Peyer's patch (tissue), 4 donors: ENCODE measurements at places on chromosomes 2 and 18. TPM values are rescaled to one million over a fixed set of nuclear protein-coding genes. Genes with fewer than 3 reads are reported as not detected.

Gene ALK
- 1.3 TPM for total RNA-seq

Gene RAPGEF4
- 2.8 TPM for total RNA-seq

Gene GLI2
- 0.18 TPM for total RNA-seq

Gene GRB14
- 1.7 TPM for total RNA-seq

Gene SDC1
- total RNA-seq = 180 TPM

Gene CFAP221
- total RNA-seq = 3.8 TPM

Gene PHOSPHO2
- total RNA-seq = 5.4 TPM

Gene KCNG2
- 3.8 TPM for total RNA-seq

Gene NCOA1
- total RNA-seq = 69.6 TPM

Gene LYPD6
- total RNA-seq = not detected

Gene GPR39
- 37.0 TPM for total RNA-seq

Gene TSPYL6
- total RNA-seq = not detected

DNA sequence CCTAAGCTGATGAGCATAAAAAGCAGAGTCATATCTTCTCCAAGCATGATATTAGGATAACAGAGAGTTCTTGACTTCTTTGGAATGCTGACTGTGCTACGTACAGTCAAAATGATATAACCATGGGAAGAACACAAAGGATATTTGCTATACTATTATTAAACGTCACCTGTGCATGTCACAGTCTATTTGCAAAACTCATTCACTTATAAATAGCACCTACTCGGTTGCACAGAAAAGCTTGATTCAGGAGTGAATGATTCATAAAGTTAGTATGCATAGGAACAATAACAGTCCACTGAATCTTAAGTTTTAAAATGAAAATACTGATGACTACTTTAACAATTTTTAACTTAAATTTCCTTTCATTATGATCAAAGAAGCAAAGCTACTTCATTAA, 83.3 kb downstream of the SP3 start:
- no peak for DNase-seq

DNA sequence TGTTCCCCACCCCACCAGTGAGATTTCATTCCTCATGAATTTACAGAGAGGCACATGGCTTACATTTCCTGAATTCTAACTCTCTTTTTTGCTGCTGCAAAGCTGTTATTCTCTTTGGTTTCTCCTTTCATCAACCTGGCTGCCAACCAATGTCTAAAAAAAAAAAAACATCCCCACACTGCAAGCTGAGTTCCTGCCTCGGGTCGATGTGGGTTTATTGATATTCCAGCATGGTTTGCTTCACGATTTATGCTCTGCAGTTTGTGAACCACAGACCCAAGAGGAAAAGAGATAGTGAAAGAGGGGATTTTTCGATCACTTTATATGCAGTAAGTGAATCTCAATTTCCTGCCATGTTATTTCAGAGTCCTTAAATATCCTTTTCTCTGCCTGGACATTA, 363.6 kb downstream of the LPIN1 start:
- no peak for DNase-seq

DNA sequence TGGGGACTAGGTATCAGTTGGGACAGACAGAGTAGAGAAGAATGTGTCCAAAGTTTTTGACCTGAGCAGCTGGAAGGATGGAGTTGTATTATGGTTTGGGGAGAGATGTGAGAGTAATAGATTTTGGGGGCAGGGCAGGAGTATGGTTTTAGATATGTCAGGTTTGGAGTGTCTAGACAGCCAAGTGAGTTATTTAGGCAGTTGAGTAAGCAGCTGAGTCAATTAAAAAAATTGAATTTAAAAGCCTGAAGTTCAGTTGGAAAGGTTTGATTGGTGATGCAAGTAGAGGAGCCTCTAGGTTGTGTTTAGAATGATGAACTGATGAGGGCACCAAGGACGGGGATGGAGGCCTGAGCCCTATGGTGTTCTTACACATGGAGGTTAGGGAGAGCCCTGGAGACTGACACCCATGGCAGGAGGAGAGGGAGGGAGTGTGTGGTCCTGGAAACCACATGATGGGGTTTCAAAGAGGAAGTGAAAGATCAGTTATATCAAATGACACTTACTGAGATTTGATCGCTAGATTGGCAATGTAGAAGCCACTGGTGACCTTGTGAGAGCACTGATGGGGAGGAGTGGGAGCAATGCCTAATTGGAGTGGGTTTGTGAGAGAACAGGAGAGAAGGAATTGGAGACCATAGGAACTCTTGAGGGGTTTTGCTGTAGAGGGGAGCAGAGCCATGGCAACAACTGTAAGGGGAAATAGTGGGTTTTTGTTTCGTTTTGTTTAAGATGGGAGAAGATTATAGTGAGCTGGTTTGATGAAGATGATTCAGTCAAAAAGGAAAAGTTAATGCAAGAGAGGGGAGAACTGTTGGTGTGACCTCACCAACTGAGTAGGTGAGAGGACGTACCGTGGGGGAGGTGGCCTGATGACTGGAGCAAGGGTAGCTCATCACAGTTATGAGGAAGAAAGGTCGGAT, 10.3 kb downstream of the ITGA6 start:
- DNase-seq = peak; percentile 31

- DNase-seq = no peak
These were observed 33.3 kb downstream of the POLR1A start for GRCh38 chr2:86072271-86072858.

DNA sequence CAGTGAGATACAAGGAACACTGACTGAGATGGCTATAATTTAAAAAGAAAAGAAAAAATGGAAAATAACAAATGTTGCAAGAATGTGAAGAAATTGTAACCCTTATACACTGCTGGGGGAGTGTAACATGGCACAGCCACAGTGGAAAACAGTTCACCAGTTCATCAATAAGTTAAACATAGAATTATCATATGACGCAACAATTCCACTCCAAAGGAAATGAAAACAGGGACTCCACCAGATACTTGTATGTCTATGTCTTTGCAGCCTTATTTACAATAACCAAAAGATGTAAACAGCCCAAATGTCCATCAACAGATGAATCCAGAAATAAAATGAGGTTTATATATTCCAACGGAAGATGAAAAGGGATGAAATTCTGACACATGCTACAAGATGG, 30.8 kb downstream of the DDX18 start:
- DNase-seq = no peak

GRCh38 chr2:199662255-199662654, 188.7 kb downstream of the FTCDNL1 start:
- no peak for DNase-seq

DNA sequence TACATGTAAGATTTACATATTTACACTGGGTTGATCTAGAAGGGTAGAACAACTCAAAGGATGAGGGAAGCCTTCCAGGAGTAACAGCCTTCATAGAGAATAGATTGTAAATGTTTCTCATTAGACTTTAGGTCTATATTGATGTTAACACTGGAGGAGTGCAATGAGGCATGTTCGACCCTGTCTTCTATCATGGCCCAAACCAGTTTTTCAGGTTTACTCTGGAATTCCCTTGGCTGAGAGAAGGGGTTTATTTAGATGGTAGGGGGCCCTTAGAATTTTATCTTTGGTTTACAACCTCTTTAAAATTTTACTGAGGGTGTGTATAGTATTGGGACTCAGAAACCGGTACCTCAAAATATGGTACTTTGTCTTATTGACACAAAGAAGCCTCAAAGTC, 634.9 kb upstream of the PIK3C3 start:
- DNase-seq = no peak

- DNase-seq = no peak
These were observed 48.8 kb downstream of the ADD2 start for GRCh38 chr2:70719231-70719630.

- DNase-seq = no peak
These were observed 267.8 kb upstream of the NCKAP5 start for GRCh38 chr2:133835821-133836619.

- no peak for DNase-seq
These were observed 61.0 kb downstream of the CDCA7 start for GRCh38 chr2:173415431-173416381.

DNA sequence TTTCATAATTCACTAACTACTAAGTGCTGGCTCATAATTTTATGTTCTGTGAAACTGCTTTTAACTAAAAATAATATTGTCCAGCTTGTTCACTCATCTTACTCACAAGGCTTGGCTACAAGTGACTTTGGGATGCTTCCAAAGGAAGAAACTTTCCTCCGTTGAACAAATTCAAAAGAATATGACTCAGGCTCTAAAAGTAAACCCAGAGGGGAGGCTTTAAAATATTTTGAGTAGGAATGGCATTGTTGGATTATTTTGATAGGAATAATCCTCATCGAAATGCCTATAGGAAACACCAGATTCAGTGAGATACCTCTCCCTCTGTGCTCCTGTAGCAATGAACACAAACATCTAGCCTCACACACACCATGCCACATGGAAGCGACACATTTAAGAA, 25.2 kb upstream of the TLK1 start:
- DNase-seq = no peak

DNA sequence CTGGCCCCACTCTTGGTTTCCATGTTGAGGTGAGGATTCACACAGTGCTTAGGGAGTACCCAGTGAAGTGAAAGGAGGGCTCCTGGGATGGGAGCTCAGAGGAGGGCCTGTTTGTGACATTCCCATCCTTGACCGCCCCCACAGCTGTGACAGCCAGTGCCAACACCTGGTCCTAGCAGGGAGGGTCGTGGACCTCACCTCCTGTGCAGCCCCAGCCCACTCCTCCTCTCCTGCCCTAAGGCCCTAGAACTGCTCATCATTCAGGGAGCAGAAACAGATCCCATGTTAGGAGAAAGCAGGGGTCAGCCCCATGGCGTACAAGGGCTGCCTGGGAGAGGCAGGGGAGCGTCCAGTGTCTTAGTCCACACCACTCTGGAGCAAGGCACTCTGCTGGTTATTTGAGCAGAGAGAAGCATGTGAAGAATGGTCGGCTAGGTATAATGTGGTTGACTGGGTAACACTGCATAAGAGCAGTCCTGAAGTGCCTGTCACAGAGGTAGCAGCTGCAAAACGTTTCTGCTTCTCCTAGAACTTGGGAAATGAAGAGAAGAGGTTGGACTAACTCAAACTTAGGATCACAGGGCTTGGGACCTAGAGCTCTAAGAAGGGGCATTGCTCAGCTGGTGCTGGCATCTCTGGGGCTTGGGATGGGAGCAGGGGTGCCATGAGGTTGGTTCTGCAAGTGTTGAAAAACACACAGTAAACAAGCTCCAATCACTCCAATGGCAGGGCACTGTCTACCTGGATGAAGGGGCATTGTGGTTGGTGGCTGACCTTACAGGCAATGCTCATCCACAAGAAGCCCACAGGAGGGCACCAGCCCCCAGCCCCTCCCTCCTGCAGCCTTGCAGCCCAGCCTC, 55.6 kb downstream of the FAM168B start:
- DNase-seq = no peak

- peak; percentile 60 for DNase-seq
These were observed 102.5 kb downstream of the LYPD6B start for GRCh38 chr2:149141046-149141445.

DNA sequence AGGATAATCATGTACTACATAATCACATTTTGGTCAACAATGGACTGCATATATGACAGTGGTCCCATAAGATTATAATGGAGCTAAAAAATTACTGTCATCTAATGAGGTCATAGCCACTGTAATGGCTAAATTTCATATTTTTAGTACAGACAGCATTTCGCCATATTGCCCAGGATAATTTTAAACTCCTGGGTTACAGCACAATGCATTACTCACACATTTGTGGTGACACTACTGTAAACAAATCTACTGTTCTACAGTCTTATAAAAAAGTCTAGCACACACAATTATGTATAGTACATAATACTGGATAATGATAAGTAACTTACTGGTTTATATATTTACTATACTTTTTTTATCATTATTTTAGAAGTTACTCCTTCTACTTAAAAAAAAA, 12.8 kb downstream of the EIF2AK2 start:
- no peak for DNase-seq

GRCh38 chr18:44536046-44536445, 144.6 kb upstream of the SETBP1 start:
- no peak for DNase-seq

GRCh38 chr2:213034585-213034984, 116.8 kb downstream of the IKZF2 start:
- no peak for DNase-seq

GRCh38 chr18:70931942-70932814, 643.3 kb downstream of the SOCS6 start:
- no peak for DNase-seq

DNA sequence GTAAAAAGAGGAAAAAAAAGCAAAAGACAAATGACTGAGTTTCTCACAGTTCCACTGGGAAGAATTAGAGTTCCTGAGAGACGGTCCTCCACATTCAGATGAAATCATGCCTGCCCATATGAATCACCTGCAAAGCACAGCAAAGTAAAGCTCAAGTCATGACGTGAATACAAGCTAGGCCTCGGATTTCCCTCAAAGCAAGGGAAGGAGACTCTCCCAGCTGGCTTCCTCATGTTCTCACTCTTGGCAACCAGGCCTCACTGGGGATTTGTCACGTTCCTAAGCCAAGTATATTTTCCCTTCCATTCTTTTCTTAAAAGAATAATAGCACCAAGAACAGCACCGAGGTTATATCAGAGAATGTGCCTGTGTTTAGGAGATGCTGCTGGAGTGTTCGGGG, 47.0 kb downstream of the CYP27C1 start:
- no peak for DNase-seq

DNA sequence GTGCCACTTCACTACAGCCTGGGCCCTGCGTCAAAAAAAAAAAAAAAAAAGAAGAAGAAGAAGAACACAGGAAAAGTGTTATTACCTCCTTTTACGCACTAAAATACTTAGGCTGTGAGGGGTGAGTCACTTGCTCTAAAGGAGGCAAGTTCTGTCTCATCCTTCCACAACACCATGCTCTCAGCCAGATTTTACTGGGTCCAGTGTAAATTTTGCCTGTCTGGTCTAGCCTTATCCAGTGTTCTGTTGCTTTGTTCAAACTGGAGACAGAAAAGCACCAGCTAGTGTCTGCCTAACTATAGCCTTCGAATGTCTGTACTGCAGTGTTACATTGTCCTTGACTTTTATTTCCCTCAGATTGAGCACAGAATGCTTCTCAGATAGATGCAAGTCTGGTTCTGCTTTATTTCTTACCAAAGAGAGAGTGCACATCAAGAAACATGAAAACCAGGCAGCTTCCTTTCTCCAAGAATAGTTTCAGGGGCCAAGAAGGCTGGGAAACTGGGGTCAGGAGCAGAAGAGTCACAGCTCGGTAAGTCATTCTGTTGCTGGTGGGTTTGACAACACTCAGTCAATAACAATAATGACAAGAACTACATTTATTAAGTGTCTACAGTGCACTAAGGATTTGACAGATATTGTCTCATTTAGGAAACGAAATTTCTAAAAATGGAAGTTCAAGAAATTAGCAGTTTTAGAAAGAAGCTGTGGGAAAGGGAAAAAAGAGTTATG, 3.1 kb upstream of the MSGN1 start:
- no peak for DNase-seq

DNA sequence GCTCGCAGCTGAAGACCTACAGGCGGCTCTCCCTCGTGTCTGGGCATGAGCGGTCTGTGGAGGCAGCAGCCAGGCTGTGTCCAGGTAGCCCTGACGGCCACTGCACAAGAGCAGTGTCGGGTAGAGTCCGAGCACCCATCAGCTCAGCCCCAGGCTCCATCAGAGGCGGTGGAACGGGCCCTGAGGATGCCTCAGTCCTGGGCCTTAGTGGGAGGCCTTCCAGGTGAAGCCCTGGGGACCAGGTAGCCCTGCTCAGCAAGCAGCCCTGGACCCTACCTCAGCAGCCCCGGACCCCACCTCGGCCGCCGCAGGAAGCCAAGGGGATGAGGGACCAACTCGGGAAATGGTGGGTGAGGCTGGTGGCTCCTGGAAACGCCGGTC, 21.3 kb upstream of the KLF11 start:
- DNase-seq = no peak
